Omental fat pad (tissue), 4 donors: ENCODE measurements at places on chromosomes 13 and 19.

DNA sequence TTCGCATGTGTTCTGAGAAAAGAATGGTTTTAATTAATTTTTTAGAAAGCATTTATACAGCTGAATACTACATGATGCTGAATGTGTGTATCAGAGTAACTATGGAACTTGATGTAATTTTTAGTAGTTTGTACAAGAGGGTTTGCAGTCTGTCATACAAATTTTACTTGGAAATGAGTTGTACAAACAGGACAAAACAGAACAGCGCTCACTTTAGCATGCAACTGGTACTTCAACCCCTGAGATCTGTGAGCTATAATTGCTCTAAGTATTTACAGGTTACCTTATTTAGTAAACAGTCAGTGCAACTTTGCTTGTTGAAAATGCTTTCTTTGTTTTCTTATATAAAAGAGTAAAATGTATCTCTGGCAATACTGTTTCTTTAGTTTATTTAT, 706 bp downstream of the TNFRSF19 start:
- no peak for DNase-seq

DNA sequence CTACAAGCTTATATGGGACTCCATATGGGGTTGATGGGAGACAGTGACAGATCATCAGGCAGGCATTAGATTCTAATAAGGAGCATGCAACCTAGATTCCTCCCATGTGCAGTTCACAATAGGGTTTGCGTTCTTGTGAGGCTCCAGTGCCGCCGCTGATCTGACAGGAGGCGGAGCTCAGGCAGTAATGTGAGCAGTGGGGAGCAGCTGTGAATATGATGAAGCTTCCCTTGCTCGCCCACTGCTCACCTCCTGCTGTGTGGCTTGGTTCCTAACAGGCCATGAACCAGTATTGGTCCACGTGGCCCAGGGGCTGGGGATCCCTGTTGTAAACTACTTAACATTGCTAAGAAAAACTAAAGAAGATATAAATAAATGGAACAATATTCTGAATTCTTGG, 378.4 kb downstream of the KCNRG start:
- no peak for DNase-seq

DNA sequence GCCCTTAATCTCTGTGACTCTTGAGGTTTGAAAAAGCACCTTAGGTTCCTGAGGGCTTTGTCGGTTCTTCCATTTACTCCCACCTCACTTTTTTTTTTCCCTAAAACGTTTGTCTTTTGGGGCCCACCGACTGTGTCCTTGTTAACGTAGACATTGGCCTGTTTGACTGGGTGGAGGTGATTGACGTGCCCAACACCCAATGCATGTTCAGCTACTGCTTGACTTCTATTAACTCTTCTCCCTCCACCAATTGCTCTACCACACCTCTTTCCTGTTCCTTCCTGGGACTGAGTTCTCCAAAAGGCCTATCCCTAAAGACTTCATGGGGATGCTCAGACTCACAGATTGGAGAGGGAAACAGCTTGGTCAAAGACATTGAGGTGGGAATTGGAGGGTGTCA, 17.3 kb downstream of the CKM start:
- DNase-seq, result no peak

GRCh38 chr13:91564396-91564795, 166.0 kb downstream of the GPC5 start:
- DNase-seq, result no peak

GRCh38 chr13:99477493-99477892, 23.8 kb upstream of the TM9SF2 start:
- no peak for DNase-seq

DNA sequence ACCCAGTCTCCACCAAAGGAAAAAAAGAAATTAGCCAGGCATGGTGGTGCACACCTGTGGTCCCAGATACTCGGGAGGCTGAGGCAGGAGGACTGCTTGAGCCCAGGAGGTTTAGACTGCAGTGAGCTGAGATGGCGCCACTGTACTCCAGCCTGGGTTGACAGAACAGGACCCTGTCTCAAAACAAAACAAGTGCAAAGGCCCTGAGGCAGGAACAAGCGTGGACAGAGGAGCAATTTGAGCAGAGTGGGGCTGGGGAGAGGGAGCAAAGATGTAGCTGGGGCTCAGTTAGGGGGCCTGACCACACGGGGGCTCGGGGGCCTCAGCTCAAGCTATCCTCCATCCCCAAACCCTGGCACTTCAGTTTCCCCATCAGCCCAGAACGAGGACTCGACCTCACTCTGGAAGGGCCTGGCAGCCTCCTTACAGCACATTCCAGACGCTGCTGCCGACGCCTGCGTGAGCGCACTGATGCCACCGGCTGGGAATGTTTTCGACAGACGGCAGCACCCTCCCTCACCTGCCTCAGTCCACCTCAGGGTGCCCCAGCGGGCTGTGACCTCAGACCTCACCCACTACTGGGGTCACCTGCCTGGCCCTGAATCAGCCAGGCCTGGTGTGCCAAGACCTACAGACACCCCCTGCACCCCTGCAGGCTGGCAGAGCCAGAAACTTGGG, 1.8 kb upstream of the POLRMT start:
- no peak for DNase-seq

GRCh38 chr19:17510220-17510993, 1.0 kb upstream of the PGLS start:
- no peak for DNase-seq

DNA sequence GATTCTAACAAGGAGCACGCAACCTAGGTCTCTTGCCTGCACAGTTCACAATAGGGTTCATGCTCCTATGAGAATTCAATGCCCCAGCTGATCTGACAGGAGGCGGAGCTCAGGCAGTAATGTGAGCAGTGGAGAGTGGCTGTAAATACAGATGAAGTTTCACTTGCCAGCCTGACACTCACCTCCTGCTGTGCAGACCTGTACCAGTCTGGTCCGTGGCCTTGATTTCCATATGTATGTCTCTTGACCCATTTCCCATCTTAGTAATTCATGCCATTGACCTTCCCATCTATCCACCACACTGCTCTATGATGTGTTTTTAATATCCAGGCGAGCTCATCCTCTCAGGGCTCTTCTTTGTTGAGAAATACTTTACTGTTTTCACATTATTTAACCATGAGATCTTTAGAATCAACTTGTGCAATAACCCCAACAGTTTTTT, 95.2 kb downstream of the LRCH1 start:
- DNase-seq, result no peak

- no peak for DNase-seq
Measured at GRCh38 chr13:28548468-28548867, 53.5 kb upstream of the FLT1 start.

DNA sequence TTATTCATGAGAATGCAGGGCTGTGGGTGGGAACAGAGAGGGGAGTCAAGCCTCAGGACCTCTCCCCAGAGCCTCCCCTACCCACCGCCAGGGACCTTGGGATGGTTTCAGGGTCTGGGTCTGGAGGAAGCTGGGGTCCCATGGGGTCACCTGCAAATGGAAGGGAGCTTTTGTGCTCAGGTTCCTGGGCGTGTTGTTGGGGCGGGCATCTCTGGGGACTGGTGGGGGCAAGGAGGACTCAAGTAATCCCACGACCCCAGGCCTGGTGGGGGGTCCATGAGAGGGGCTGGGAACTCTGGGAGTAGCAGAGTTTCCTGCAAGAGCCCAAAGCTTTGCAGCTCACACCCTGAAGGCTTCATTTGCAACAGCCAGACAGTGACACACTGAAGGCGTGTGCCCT, 60.2 kb downstream of the UNC13A start:
- DNase-seq, result no peak

GRCh38 chr13:73000027-73000674, 58.7 kb upstream of the KLF5 start:
- no peak for DNase-seq

GRCh38 chr13:114025405-114025713, 51.5 kb upstream of the C13orf46 start:
- DNase-seq, result no peak
